Stimulated activated CD8-positive, alpha-beta memory T cell treated with anti-CD3 and anti-CD28 coated beads, Interleukin-15, amount 100 ng/mL, for 24 hours (primary cell): ENCODE measurements at places on chromosomes 1 and 21.

DNA sequence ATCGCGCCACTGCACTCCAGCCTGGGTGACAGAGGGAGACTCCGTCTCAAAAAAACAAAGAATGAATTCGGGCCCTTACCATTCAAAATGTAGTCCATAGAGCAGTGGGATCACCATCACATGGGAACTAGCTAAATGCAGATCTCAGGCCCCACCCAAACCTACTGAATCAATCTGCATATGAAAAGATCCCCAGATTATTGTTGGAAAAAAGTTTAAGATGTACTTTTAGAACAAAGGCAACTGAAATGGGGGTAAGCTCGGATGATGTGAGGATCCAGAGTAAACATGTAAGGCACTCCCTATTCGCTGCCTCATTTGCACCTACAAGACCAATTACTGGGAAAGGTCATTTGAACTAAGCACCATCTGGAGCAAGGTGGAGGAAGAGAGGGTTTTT is 803 bp upstream of the FLAD1 start:
- no peak for DNase-seq

- DNase-seq, result no peak
These were observed 204.6 kb downstream of the PTBP2 start for GRCh38 chr1:96926176-96926575.

GRCh38 chr1:40316595-40317393 is at the start of gene COL9A2:
Gene COL9A2, minus strand, starts transcription at chr1:40317286. Its CDS starts 89 bp downstream, at chr1:40317197.
- peak; percentile 21 for DNase-seq

DNA sequence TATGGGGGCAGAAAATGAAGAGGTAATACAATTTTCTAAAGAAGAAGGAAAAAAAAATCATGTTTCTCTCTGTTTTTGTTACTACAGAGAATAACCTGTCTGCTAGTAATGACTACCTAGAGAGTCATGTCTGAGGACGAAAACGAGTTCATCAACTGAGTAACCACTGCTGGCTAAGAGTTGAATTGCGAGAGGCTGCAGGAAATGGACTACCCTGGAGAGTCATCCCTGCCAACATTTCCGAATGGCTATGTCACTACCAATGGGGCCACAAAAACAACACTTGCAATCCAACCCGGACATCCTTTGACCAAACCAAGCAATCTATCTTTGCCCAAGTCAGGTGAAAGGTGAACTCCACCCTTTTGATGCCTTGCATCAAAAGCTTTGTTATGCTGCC is 120.6 kb downstream of the FCRL5 start:
- DNase-seq, result no peak

DNA sequence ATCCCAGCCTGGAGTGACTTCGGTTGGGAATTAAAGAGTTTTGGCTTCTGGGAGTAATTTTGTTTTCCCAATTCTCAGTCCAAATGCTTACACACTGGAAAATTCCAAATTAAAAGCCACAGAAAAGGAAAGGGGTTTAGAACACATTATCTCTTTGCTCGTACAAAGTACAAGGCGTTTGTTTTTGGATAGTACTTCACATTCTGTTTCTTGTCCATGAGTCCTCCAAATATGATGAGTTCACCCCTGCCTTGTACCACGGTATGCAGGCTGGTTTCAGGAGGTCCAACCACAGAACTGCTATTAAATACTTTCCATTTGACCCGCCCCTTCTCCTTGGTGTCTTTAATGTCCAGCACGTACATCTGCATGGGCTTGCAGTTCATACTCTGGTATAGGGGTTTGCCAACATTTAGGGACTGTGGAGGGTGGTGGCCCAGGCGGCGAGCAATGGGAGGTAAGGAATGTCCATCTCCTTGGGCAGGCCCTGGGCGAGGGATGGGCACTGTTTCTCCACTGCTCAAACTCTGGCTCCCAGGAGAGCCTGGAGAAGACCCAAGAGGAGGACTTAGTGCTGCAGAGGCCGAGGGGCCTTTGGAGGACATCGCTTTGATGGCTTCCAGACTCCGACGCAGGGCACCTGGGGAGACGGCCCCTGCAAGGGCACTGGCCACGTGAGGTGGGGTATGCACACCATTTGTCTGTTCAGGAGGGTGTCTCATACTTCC is 13.7 kb upstream of the CPLANE2 start:
- no peak for DNase-seq

GRCh38 chr1:74463333-74463988 is 49.0 kb downstream of the LRRC53 start:
- no peak for DNase-seq

GRCh38 chr21:32424674-32425073 is 12.2 kb downstream of the EVA1C start:
- DNase-seq, result no peak

DNA sequence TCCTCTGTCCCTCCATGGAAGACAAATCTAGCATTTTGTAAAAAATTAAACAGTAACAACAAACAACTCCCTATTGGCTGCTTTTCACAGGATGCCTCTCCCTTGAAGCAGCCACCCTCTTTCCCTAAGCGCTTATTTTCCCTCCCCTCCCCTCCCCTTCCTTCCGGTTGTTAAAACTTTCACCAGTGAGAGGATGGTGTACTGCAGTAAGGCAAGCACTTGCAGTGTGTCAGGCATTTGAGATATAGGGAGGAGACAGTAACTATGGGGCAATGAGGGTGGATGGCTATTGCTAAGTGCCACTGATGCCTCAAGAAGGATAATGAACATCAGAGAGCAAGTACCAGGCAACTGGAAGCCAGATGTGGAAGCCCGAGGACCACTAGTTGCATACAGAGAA is 19.1 kb upstream of the KIAA1614 start:
- no peak for DNase-seq

DNA sequence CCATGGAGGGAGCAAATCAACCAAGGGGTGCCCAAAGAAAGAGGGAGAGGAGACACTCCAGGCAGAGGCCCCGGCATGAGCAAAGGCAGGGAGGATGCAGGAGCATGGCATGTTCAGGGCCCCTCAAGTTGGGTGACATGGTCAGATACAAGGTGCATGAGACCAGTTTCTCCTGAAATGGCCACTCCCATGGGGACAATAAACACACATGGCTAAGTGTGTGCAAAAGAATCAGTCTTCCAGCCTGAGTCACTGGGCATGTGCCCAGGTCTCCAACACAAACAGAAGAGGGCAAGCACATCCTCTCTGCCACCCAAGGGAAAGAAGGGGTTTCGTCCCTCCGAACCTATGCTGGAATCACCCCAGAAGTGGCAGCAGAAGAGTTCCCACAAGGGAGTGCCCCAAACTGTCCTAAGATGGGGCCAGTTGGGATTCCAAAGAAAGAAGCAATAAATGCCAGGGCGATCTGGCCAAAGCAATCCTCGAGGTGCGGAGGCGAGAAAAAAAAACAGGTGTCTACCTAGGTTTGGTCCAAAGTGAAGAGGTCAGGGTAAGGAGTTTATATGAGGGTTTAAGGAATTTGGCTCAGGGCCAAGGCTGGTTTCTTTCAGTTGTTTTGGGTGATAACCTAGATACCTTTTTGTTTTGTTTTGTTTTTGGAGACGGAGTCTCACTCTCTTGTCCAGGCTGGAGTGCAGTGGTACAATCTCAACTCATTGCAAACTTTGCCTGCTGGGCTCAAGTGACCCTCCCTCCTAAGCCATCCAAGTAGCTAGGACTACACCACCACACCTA is 13.2 kb downstream of the CASP9 start:
- no peak for DNase-seq

DNA sequence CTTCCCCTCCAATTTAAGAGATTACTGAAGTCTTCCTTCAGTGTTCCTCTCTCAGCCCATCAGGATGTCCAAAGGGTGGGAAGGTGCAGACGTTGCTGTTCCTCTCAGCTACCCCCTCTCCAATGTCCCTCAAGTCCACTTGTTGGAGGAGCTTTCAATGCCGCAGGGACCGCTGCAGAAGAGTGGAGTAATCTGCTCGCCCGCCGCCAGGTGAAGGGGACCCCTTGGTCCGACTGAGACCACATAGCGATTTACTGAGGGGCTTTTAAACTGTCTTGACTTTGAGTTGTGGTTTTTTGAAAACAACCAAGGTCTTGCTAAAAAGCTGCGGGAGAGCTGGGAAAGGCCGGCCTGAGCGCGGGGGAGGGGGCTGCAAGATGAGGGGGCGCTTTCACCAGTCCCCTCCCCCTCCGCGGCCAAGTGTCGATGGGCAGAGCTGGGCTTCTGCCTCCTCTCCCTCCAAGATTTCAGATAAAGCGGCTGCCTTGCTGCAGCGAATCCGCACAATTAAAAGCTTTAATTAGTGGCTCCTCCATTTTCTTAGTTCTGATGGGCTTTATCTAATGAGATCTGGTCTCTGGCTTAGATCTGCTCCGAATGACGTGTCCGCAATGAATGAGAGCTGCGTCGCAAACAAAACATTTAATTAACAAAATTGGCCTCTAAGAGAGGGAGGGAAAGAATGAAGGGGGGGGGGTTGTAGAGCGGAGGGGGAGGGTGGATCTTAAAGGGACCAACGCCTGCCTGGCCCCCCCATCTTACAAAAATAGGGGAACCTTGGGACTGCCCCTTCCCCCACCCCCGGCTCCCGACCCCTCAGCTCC is 5.9 kb downstream of the LMO4 start:
- DNase-seq, result no peak

GRCh38 chr1:64775113-64775512 is 30.2 kb downstream of the RAVER2 start:
- DNase-seq, result no peak

DNA sequence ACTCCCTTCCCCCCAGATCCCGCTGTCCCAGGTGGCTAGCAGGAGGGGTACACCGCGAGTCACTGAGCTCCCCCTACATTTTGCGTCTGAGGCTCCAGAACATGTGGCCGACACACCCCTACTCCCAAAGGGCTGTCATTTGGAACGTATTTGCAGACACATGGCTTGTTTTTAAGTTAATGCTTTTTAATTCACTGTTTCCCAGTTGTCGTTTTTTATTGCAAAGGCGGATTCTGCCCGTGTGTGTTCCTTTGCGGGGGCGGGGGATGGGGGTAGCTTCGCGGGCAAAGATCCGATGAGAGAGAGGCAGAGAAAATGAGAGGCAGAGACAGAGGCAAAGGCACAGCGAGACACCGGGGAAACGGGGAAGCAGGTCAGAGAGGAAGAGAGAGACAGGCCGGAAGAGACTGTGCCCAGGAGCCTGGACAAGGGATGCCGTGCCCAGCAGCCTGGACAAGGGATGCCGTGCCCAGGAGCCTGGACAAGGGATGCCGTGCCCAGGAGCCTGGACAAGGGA is 270.2 kb downstream of the FOXD2 start:
- no peak for DNase-seq

DNA sequence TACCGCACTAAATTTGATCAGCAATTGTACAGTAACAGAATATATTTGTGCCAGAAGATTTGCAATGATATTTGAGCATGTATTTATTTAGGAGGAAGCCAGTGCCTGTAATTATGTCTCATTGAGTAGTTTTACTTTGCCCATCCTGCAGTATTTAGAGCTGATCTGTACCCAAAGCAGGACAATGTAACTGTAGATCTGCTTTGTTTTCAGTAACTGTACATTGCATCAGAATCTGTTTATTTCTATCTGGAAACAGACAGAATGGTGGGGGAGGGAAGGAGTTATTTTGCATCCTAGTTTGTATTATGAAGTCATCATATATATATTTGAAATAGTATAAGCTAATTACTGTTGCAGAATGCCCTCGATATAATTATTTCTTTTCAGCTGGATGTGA is 36.2 kb upstream of the LRRC8C start:
- DNase-seq, result no peak

DNA sequence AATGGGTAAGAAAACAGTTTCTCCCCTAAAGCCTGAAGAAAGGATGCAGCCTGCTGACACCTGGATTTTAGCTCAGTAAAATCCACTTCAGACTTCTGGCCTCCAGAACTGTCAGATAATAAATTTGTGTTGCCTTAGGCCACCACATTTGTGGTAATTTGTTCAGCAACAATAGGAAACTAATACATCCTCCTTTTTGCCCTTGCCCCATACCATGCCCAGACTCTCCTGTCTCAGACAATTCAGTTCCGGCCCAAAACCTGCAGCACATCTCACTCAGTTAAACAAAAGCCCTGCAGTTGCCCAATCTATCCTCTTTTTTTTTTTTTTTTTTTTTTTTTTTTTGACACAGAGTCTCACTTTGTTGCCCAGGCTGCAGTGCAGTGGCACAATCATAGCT is 25.8 kb downstream of the SMIM12 start:
- no peak for DNase-seq

DNA sequence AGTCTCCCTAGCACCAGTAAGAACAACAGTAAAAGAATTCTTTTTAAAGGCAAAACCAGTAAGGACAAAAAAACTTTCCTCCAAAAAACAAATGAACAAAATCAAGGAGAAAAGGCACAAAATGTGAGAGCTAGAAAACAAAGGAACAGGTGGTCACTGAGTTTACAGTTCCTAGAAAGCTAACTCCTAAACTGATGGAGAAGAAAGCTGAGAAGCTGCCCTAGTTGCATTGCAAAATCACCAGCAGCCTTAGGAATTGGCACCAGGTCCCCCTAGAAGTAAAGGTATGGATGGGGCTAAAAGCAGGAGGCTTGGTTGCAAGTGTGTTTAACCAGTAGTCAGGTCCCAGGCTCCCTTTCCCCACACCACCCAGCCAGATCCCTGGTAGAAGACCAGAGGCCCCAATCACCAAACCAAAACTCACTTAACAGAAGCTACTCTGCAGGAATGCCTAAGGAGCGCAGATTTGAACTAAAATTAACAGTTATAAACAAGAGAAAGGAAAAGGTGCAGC is 47.6 kb downstream of the RAB3GAP2 start:
- DNase-seq, result no peak

GRCh38 chr21:31286621-31287020 is 57.4 kb downstream of the TIAM1 start:
- no peak for DNase-seq

DNA sequence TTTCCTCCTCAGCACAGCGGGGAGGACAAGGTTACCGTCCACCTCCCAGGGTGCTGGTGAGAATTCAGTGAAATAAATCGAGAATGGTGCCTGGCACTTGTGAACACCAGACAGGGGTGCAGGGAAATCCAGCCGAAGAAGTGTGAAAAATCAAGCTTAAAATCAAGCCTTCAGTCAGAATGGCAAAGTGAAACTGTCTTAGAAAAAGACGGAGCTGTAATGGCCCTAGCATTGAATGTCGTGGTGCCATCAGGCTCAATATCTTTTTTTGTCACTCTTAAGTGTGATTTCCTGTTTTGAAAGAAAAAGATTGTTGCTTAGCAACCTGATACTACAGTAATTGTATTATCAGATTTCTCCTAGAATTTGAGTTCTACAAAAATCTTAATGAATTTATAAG is 22.1 kb downstream of the EDARADD start:
- DNase-seq, result no peak

DNA sequence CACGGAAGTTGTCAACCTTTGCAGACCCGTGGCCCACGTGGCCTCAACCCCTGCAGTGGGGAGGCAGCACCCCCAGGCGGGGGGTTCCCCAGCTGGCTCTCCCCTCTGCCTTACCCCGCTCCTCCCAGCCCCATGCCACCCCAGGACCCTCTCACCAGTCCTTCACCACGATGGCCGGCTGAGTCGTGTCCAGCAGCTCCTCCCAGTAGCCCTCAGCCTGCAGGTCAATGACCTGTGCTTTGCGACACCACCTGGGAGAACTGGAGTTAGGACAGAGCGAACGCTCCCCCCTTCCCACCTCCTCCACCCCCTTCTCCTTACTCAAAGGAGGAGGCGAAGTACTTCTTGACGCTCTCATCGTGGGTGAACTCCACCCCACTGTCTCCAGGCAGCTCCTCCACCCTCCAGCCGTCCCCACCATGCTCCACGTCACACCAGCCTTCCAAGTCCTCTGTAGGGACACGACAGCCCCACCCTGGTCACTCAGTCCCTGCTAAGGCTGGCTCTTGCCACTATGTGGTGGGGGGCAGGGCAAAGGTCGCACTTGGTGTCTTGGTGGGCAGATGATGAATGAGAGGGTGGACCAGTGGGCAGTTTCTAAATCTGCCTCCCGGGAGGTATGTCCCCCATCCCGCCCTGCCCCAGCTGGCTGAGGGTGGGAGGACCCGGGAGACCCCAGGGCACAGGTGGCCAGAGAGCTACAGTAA is 4.5 kb downstream of the FBXO2 start:
- no peak for DNase-seq
